ENCODE measurements at places on chromosomes 7 and 10.

- no peak for DNase-seq
Measured at GRCh38 chr7:101399759-101400158, 37.1 kb downstream of the COL26A1 start.

DNA sequence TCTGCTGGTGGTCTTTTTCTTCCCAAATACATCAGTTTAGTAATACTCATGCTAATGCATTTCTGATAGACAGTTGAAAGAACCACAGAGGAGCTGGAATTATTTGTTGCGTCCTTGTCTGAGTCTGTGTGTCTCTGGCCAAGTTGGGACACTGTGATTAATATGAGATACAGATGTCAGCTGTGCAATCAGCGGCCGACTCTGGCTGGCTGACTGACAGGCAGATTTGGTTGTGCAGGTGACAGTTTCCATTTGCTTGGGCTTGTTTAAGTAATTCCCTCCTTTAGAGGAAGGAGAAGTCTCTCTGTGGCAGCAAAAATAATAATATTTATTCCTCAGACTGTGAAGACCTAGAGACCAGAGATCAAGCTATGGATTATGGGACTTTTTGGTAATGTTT is 176.2 kb upstream of the CHRM2 start:
- no peak for DNase-seq

DNA sequence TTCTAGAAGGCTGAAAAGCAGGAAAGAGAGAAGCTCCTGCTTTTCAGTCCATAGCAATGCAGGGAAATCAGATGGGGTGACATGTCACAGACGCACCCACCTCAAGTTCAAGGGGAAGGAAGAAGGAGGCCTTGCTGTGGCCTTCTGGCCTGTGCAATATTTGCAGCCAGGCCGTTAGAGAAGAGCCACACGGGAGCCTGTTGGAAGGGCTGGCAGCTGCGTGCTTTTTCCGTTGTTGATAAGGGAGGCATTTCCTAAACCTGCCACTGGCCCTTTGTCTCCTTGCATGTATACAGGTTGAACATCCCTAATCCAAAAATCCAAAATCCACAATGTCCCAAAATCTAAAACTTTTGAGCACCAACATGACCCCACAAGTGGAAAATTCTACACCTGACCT is 492.5 kb upstream of the ZMIZ1 start:
- no peak for DNase-seq

- DNase-seq = no peak
Measured at GRCh38 chr7:114426382-114426781, 11.8 kb downstream of the FOXP2 start.

DNA sequence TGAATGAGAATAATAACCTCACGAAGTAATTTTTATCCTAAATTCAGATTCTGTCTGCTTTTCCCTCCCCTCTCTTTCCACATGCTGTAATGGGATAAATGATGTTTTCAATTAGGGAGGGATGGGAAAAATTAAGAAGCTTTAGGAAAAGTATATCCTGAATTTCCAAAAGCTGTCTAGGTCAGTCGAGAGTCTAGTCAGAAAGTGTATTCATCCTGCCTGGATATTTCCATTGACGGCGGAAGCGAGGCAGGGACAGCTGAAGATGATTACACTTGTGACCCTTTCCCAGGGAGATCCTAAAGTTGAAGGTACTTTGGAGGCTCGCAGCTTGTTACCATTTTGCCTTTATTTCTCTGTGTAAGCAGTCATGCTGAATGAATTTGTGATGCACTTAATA is 204.1 kb downstream of the ZNF365 start:
- DNase-seq = no peak

GRCh38 chr10:13165177-13165576 is 3.8 kb downstream of the MCM10 start:
- no peak for DNase-seq

GRCh38 chr7:73817121-73817520 is 13.7 kb upstream of the CLDN4 start:
- DNase-seq = no peak

DNA sequence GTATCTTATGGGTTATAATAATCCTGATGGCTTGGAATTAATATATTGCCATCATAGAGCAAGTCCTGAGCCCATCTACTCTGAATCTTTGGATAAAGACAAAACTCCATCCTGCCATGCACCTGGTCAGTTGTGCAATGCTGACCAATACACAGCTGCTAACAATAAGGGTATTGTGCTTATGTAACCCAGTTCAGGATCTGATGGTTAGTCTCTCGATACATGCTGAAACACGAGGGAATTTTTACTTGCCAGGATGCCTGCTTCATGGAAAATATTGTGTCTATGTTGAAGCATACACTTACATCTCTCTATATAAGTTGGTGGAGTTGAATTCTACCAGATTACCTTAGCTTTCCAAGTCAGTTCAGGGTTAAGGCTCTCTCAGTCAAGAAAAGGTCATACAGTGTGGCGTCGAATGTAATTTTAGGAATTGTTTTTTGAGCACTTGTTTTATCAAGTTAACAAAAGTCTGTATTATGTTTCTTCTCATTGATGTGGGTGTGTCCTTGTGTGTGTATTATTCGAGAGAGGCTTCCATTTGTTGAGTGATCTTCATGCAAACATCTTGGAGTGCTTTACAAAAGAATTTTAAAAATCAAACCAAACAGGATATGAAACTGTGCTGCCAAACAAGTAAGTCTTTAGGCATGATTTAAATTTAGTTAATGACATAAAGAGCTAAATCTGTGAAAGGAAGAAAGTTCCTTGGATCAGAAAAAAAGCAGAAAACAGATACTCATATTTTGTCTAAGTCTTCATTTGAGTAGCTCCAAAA is 449.1 kb downstream of the SUGCT start:
- DNase-seq = no peak

GRCh38 chr7:90409667-90410066 is 6.4 kb downstream of the CLDN12 start:
- DNase-seq = no peak
